ENCODE measurements at places on chromosomes 11 and 22. TPM values are rescaled to one million over a fixed set of nuclear protein-coding genes. Genes with fewer than 3 reads are reported as not detected.

BACE1 gene
- total RNA-seq = 24.6 TPM

SERHL2 gene
- total RNA-seq = 5.6 TPM

PIK3IP1 gene
- 23.2 TPM for total RNA-seq

KCTD14 gene
- total RNA-seq = 0.78 TPM

CBLIF gene
- total RNA-seq = not detected

HYOU1 gene
- total RNA-seq = 37.0 TPM

MS4A6A gene
- total RNA-seq = 3.7 TPM

SIRT3 gene
- total RNA-seq = 11.1 TPM

NARS2 gene
- total RNA-seq = 33.4 TPM

TRIM3 gene
- 65.4 TPM for total RNA-seq

LMNTD2 gene
- total RNA-seq = 0.16 TPM

MRGPRX3 gene
- not detected for total RNA-seq

MS4A4A gene
- 4.4 TPM for total RNA-seq

APOA1 gene
- 0.78 TPM for total RNA-seq

TPST2 gene
- total RNA-seq = 11.4 TPM

OR51I1 gene
- not detected for total RNA-seq

PIWIL4 gene
- total RNA-seq = 5.8 TPM

DNAJC24 gene
- 22.3 TPM for total RNA-seq

PLAAT5 gene
- total RNA-seq = 3.1 TPM

CSTPP1 gene
- total RNA-seq = 42.6 TPM

CWF19L2 gene
- 32.8 TPM for total RNA-seq

VSIG10L2 gene
- total RNA-seq = not detected

OR9I1 gene
- total RNA-seq = not detected

GTPBP1 gene
- 32.1 TPM for total RNA-seq

BRSK2 gene
- total RNA-seq = 32.8 TPM

CWC15 gene
- 43.0 TPM for total RNA-seq

CRYBB2 gene
- total RNA-seq = not detected

NXPE2 gene
- total RNA-seq = 0.78 TPM

APOL4 gene
- 10.5 TPM for total RNA-seq

VPREB3 gene
- not detected for total RNA-seq

ST14 gene
- not detected for total RNA-seq

OMP gene
- not detected for total RNA-seq

ZNF408 gene
- total RNA-seq = 4.2 TPM

DTX4 gene
- total RNA-seq = 43.7 TPM

MPZL2 gene
- total RNA-seq = 1.4 TPM

C1QTNF4 gene
- total RNA-seq = 16.7 TPM

MMP27 gene
- total RNA-seq = not detected

VSTM5 gene
- 1.1 TPM for total RNA-seq

ANGPTL5 gene
- 0.62 TPM for total RNA-seq

ATF4 gene
- total RNA-seq = 90.3 TPM

OR52A1 gene
- not detected for total RNA-seq

GAS2L1 gene
- total RNA-seq = 7.3 TPM

CASP12 gene
- not detected for total RNA-seq

FGF3 gene
- total RNA-seq = not detected

GSTP1 gene
- 200 TPM for total RNA-seq

OR52E1 gene
- not detected for total RNA-seq

MFRP gene
- total RNA-seq = not detected

SMIM35 gene
- total RNA-seq = not detected

HIPK3 gene
- total RNA-seq = 290 TPM

GRM5 gene
- 175 TPM for total RNA-seq

GRAP2 gene
- 2.7 TPM for total RNA-seq

C11orf87 gene
- total RNA-seq = 29.8 TPM

OR2AG2 gene
- 0.47 TPM for total RNA-seq

MS4A12 gene
- not detected for total RNA-seq

GGTLC2 gene
- not detected for total RNA-seq

DEUP1 gene
- 0.16 TPM for total RNA-seq

Measured in occipital lobe (tissue), 3 donors.